Activated naive CD8-positive, alpha-beta T cell treated with anti-CD3 and anti-CD28 coated beads for 36 hours (primary cell): ENCODE measurements at places on chromosomes 5 and 9.
A peak's percentile ranks its signal among the peaks of the same experiment; 100 is the strongest.

DNA sequence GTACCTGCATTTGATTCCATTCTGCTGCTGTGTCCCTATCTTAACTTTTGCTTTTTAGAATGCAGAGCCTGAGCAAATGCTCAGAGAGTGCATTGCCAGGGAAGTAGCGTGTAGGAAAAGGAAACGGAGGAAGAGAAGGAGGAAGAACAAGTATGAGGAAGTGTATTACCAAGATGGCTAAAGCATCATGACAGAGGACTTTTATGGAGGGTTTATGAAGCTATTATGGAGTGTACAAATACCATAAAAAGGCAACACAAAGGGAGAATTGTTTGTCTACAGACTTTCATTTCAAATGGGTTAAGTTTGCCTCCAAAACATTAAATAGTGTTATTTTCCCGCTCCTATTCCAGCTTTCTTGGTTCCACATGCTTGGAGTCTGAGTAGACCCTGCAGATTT lies 1899.8 kb upstream of the NUDT12 start:
- H3K4me1 ChIP-seq, result no peaks in the 10 kb centered on the region
- no peak overlapping the region for H3K4me3 ChIP-seq
- H3K27me3 ChIP-seq, result no peaks in the 10 kb centered on the region

DNA sequence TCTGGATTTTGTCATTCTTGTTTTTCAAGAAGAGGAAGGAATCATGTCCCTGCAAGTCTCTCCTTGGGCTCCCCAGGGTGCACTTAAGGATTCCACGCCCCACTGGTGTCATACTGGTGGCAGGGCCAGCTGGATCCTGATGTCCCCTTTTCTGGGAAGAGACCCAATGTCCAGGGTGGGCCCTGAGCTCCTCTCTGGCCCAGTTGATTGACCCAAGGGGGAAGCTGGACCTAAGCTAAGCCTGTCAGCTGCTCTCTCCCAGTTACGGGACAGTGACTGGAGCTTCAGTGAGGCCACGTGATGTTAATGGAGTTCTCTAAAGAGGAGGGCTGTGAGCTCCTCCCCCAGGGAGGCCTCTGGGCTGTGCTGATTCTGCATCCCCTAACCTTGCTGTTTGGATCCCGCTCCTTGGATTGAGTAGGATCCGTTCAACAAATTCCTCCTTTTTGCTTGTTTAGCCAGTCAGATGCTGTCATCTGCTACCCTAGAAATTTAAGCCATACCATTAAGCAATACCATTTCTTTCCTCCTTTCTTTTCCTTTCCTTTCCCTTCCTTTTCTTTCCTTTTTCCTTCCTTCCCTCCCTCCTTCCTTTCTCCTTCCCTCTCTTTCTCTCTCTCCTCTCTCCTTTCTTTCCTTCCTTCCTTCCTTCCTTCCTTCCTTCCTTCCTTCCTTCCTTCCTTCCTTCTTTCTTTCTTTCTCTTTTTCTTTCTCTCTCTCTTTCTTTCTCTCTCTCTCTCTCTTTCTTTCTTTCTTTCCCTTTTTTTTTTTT lies 17.2 kb downstream of the NKX2-5 start:
- H3K4me1 ChIP-seq, result no peaks in the 10 kb centered on the region
- no peaks in the 10 kb centered on the region for H3K36me3 ChIP-seq
- H3K27me3 ChIP-seq, result peaks cover 33% of the 10 kb centered on the region
- H3K27ac ChIP-seq, result no peak overlapping the region

- H3K4me3 ChIP-seq, result no peak overlapping the region
- peaks cover 15% of the 10 kb centered on the region for H3K4me1 ChIP-seq
- H3K36me3 ChIP-seq, result no peaks in the 10 kb centered on the region
- H3K27ac ChIP-seq, result peak overlapping the region; percentile 35
- no peaks in the 10 kb centered on the region for H3K27me3 ChIP-seq
- no peak for DNase-seq
Observed at GRCh38 chr9:121207371-121207940, 5.8 kb upstream of the RAB14 start.

DNA sequence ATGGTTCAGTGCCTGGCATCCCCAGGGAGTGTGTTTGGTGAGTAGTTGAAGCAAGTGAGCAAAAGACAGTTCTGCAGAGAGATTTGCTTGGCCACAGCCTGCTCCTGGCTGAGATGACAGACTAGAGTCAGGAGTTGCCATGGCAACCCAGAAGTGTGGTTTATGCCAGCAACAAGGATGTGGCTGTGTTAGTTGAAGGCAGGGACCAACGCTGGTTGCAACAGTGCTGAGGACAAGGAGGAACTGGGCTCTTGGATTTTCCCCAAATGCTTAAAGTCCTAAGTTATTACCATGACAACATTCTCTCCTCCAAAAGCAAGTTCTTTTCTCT lies 2.7 kb downstream of the NXNL2 start:
- no peak overlapping the region for H3K27ac ChIP-seq
- DNase-seq, result peak; percentile 33
- H3K4me3 ChIP-seq, result no peak overlapping the region
- peaks cover 8% of the 10 kb centered on the region for H3K4me1 ChIP-seq
- H3K27me3 ChIP-seq, result peaks cover 84% of the 10 kb centered on the region

- H3K27me3 ChIP-seq, result no peaks in the 10 kb centered on the region
- no peak for DNase-seq
- no peak overlapping the region for H3K27ac ChIP-seq
- no peaks in the 10 kb centered on the region for H3K4me1 ChIP-seq
- H3K4me3 ChIP-seq, result no peak overlapping the region
Observed at GRCh38 chr9:13979941-13980318, 334.0 kb downstream of the NFIB start.

- peaks cover 1% of the 10 kb centered on the region for H3K4me1 ChIP-seq
- no peak overlapping the region for H3K4me3 ChIP-seq
- H3K27me3 ChIP-seq, result peaks cover 14% of the 10 kb centered on the region
- DNase-seq, result no peak
- H3K36me3 ChIP-seq, result no peaks in the 10 kb centered on the region
Observed at GRCh38 chr5:133468596-133468995, 143.7 kb downstream of the FSTL4 start.

DNA sequence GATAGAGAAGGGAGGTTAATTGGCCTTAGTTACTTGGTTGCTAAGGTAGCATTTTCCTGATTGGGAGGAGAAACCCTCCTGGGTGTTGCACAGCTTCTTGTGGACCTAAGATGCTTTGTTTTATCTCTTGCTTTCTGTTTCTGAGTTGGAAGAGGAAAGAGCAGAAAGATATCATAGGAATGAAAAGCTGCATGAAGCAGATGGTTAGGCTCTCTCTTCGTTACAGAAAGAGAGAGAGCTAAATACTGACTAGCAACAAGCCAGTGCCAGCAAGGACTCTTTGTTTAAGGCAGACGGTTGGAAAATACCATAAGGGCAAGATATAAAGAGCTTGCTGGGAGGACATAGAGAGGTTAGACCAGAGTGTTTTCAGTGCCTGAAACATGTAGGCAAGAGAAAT lies 103.1 kb downstream of the ATG10 start:
- no peak overlapping the region for H3K4me3 ChIP-seq
- peaks cover 13% of the 10 kb centered on the region for H3K36me3 ChIP-seq
- H3K27me3 ChIP-seq, result no peaks in the 10 kb centered on the region
- H3K27ac ChIP-seq, result no peak overlapping the region
- H3K4me1 ChIP-seq, result peaks cover 2% of the 10 kb centered on the region

DNA sequence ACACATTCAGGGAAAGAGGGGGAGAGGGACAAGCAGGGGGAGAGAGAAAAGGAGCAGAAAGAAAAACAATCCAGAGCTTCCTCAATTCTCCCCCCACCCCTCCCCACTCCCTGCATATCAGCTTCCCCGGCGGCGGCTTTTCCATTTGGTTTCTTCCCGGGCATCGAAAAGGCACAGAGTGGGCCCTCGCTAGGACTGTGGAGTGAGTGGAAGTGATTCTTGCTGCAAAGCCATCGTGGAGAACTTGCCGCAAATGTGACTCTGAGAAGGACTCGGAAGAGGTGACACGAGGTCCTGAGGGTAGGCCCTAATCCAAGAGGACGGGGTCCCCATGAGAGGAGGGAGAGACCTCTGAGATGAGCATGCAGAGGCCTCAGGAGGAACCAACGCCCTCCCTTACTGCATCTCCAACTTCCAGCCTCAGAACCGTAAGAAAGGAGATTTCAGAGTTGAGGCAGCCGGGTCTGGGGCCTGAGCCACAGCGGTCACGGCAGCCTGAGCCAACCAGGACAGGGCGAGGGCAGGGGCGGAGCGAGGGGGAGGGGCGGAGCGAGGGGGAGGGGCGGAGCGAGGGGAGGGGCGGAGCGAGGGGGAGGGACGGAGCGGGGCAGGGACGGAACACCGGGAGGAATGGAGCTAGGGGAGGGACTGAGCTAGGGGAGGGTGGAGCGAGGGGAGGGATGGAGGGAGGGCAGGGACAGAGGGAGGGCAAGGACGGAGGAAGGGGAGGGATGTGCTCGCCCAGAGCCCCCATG lies 21.2 kb upstream of the SARDH start:
- no peak overlapping the region for H3K27ac ChIP-seq
- no peak overlapping the region for H3K4me3 ChIP-seq
- peaks cover 14% of the 10 kb centered on the region for H3K27me3 ChIP-seq
- DNase-seq, result no peak
- peaks cover 4% of the 10 kb centered on the region for H3K36me3 ChIP-seq

- no peak for DNase-seq
- no peak overlapping the region for H3K27ac ChIP-seq
- no peaks in the 10 kb centered on the region for H3K36me3 ChIP-seq
- H3K27me3 ChIP-seq, result no peaks in the 10 kb centered on the region
- no peak overlapping the region for H3K4me3 ChIP-seq
- H3K4me1 ChIP-seq, result no peaks in the 10 kb centered on the region
Observed at GRCh38 chr5:89583534-89583933, 700.5 kb upstream of the MEF2C start.

GRCh38 chr5:108942701-108943100 lies 195.0 kb downstream of the FER start:
- H3K27ac ChIP-seq, result no peak overlapping the region
- no peaks in the 10 kb centered on the region for H3K4me1 ChIP-seq
- H3K4me3 ChIP-seq, result no peak overlapping the region
- H3K36me3 ChIP-seq, result no peaks in the 10 kb centered on the region
- no peak for DNase-seq

DNA sequence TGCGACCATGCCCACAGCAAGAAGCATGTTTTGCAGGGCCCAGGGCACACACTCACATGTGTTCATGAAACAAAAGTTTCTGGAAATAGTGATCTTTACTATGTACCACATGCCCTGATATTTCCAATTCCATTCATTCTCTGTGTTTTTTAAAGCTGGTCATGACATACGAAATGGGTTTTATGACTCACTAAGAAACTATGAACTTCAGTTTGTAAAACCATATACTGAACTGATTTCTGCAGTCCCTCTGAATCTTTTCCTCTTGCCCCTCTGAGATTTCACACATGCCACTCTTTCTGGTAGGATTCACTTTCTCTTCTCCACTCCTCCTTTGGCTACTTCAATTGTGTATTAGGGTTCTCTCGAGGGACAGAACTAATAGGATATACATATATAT lies 416.1 kb upstream of the TRPC7 start:
- no peak overlapping the region for H3K27ac ChIP-seq
- no peaks in the 10 kb centered on the region for H3K4me1 ChIP-seq
- H3K27me3 ChIP-seq, result no peaks in the 10 kb centered on the region
- no peak for DNase-seq
- no peak overlapping the region for H3K4me3 ChIP-seq
- no peaks in the 10 kb centered on the region for H3K36me3 ChIP-seq

- H3K27ac ChIP-seq, result no peak overlapping the region
- no peaks in the 10 kb centered on the region for H3K4me1 ChIP-seq
- DNase-seq, result no peak
- no peaks in the 10 kb centered on the region for H3K36me3 ChIP-seq
- no peaks in the 10 kb centered on the region for H3K27me3 ChIP-seq
- H3K4me3 ChIP-seq, result no peak overlapping the region
Observed at GRCh38 chr5:68685863-68686262, 408.0 kb upstream of the SLC30A5 start.

- no peak for DNase-seq
- no peak overlapping the region for H3K4me3 ChIP-seq
- no peaks in the 10 kb centered on the region for H3K4me1 ChIP-seq
- no peaks in the 10 kb centered on the region for H3K27me3 ChIP-seq
Observed at GRCh38 chr5:30997681-30998080, 195.8 kb upstream of the CDH6 start.

DNA sequence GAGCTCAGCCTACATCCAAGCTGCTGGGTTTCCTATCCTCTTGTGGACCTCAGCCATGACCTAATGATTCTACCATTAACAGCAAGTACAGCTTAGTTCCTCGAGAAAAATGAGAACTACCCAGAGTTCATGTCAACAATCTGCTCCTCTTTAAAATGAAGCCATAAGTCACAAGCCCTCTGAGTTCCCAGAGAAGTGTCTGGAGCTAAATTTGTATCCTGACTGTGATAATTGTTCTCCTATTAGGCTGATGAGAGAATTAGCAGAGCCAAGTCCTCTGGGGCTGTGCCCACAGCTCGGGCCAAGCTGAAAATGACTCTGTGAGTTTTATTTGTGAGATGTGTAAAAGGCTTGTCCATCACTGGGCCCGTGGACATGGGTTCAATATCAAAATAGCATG lies 145.1 kb upstream of the SMIM23 start:
- no peaks in the 10 kb centered on the region for H3K36me3 ChIP-seq
- H3K4me3 ChIP-seq, result no peak overlapping the region
- no peak for DNase-seq
- H3K27me3 ChIP-seq, result peaks cover 10% of the 10 kb centered on the region
- H3K4me1 ChIP-seq, result no peaks in the 10 kb centered on the region

- no peaks in the 10 kb centered on the region for H3K36me3 ChIP-seq
- peaks cover 4% of the 10 kb centered on the region for H3K27me3 ChIP-seq
- H3K4me1 ChIP-seq, result no peaks in the 10 kb centered on the region
- no peak overlapping the region for H3K27ac ChIP-seq
Observed at GRCh38 chr5:86879086-86879485, 261.3 kb downstream of the COX7C start.

GRCh38 chr5:66609615-66610014 lies 13.4 kb downstream of the MAST4 start:
- H3K36me3 ChIP-seq, result no peaks in the 10 kb centered on the region
- no peak overlapping the region for H3K27ac ChIP-seq
- no peak overlapping the region for H3K4me3 ChIP-seq

- no peak for DNase-seq
- H3K27me3 ChIP-seq, result no peaks in the 10 kb centered on the region
- H3K4me3 ChIP-seq, result no peak overlapping the region
- no peaks in the 10 kb centered on the region for H3K4me1 ChIP-seq
- H3K36me3 ChIP-seq, result no peaks in the 10 kb centered on the region
- H3K27ac ChIP-seq, result no peak overlapping the region
Observed at GRCh38 chr5:6476313-6476661, 27.6 kb downstream of the UBE2QL1 start.

- no peaks in the 10 kb centered on the region for H3K36me3 ChIP-seq
- no peak overlapping the region for H3K4me3 ChIP-seq
- no peaks in the 10 kb centered on the region for H3K27me3 ChIP-seq
- DNase-seq, result no peak
- no peaks in the 10 kb centered on the region for H3K4me1 ChIP-seq
Observed at GRCh38 chr9:103992938-103993579, 101.0 kb upstream of the SMC2 start.
